Kidney epithelial cell (primary cell): ENCODE measurements at places on chromosomes 2 and 18. TPM values are rescaled to one million over a fixed set of nuclear protein-coding genes. Genes with fewer than 3 reads are reported as not detected.
A peak's percentile ranks its signal among the peaks of the same experiment; 100 is the strongest.

DNA sequence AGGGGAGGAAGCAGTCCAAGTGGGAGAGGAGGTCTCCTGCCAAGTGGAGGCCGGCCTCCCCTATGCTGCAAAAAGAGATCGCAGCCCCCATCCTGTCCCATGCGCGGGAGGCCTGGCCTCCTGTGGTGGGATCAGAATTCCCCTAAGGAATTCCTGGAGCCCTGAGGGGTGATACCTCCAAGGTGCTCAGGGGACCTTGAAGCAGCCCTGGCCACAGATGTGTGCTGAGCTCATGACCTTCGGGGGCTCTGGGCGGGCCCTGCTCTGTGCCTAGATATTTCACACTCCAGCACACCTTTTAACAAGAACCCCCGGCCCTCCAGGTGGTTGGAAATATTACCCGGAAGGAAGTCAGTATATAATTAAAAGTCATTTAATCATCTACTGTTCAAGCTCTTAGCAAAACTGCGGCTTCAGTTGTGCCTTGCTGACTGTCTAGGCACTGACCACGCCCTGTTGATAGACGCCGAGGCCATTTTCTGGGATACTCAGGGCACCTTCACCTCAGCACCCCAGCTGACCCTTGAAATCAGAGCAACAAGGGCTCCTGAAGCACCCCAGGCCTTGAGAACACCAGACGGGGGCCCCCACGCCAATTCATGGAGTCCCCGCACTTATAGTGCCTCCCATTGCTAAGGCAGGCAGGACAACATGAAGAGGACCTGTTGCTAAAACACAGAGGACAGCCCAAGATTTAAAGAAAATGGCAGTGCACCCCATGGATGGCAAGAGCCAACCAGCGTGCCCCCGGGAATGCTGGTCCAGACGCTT, 119.1 kb downstream of the NDUFA10 start:
- no peak for DNase-seq

- DNase-seq, result no peak
Observed at GRCh38 chr2:50691513-50691912, 340.4 kb downstream of the NRXN1 start.

GRCh38 chr2:227513113-227513512, 41.2 kb downstream of the AGFG1 start:
- DNase-seq, result no peak

DNA sequence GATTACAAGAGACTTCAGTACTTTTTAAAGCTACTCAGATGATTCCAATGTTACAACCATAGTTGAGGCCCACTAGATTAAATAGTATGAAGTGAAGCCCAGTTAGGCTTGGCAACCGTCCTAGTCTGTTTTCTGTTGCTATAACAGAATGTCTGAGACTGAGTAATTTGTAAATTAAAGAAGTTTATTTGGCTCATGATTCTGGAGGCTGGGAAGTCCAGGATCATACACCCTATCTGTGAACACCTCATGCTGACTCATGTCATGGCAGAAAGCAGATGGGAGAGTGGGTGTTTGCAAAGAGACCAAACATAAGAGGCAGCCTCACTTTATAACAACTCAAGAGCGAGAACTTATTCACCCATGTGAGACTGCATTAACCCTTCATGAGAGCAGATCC, 63.1 kb downstream of the CCDC150 start:
- DNase-seq, result no peak

STK11IP gene
- total RNA-seq, result 22.2 and 33.8 TPM in 2 replicates

DNA sequence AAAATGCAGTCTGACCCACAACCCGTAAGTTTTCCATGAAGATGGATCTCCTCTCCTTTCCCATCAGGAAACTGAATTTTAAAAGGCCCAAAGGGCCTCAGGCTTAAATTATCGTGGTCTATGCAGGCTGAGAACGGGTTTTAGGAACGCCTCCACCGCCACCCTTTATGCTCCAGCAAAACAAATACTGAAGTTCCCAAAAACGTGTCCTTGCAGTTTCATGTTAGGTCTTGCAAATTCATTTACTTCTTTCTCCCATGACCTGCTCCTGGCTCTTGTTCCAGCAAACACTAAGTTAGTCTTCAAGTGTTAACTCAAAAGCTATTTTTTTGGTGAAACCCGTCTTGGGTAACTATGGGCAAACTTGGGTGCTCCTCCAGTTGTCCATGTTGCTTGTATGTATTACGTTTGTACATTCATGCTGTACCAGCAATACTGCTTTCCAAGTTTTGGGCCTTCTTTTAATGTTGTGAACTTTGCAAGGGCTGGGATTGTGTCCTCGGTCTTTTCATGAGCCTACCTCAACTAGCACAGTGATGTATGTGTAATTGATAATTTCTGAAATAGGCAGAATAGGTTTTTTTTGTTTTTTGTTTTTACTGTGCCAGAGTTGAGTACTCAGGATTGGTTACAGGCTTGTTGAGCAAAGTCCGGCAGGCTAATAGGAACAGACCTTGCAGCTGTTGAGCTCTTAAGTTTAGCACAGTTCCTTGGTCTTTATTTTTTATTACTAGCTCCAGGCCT, 1.8 kb upstream of the RNF149 start:
- DNase-seq, result no peak

SATB2 gene
- total RNA-seq, result 5.3 and 5.5 TPM in 2 replicates

DNA sequence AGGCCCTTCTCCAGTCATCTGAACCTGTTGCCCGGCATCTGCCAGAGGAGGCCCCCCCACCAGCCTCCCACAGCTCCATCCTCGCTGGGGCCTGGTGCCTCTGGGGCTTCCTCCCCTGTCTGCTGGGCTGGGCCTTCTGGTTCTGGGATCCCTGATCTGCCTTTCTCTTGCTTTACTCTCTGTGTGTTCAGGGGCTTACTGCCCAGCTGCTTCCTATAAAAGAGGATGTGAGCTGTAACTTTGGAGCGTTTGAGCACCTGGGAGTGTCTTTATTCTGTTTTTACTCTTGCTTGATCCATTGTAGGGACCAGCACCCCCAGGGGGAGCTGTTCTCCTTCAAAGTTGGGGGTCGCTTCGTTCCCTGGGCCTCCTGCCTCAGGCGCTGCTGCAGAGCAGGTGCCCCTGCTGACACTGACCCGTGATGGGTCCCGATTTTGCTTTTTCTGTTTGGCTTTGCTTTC, 23.1 kb upstream of the FAHD2A start:
- no peak for DNase-seq

CELF4 gene
- total RNA-seq, result 0.34 TPM in 1 of 2 replicates, not detected in the other

GRCh38 chr2:20509770-20510490, 63.1 kb downstream of the RHOB start:
- DNase-seq, result peak; percentile 61

AFF3 gene
- 13.9 and 16.0 TPM in 2 replicates for total RNA-seq

CNDP1 gene
- total RNA-seq, result not detected in 2 replicates

GRCh38 chr18:55272510-55273243, 313.4 kb upstream of the CCDC68 start:
- no peak for DNase-seq

GRCh38 chr2:35821675-35822074, 533.9 kb upstream of the CRIM1 start:
- no peak for DNase-seq

- DNase-seq, result no peak
Observed at GRCh38 chr2:206225435-206226232, 48.8 kb upstream of the ZDBF2 start.

DNA sequence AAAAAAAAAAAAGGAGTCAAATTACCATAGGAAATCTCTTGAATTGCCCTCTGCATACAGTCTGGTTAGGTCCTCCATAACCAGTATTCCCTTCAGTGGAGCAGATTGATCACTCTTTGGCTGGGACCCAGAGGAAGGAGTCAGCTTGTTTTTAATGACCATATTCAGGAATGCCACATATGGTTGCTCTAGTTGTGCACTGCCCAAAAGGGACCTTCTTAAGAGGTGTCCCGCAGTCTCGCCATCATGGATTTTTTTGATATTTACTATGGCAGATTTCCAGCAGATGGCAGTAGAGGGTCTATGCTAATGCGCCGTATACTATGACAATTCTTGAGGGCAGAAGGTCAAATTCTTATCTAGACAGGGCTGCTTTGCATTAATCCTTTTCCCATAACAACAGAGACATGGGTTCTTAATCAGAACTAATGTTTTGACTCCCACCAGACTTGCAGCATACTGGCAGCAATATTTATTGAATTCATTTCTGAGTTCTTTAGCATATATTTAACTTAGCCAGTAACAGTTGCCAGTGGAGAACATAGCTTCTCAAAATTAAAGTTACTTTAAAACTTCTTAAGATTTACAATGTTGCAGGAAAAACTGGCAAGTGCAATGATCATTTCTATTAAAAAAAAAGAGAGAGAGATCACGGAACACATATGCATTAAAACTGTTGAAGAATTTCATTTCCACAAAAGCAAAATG, 31.8 kb upstream of the INPP4A start:
- DNase-seq, result peak; percentile 10

TRIM43 gene
- total RNA-seq, result not detected in 2 replicates

- no peak for DNase-seq
Observed at GRCh38 chr18:67043276-67043675, 439.4 kb upstream of the CDH19 start.

DNA sequence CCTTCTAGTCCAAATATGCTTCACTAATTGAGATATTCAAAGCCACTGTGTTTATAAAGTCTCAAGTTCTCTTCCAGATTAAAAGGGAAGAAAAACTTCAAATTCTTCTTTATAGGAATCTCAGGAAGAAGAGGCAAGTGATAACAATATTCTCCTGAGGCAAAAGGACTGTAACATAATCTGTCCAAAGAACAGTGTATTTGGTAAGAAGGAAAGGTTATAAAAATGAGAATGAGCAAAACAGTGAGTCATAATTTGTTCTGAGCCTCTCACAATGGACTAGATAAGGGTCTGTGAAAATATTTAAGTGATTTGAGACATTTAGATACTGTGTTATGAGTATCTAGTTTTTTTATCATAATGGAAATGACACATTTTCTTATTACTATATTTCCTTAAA, 44.3 kb downstream of the SNRPD1 start:
- no peak for DNase-seq

DNA sequence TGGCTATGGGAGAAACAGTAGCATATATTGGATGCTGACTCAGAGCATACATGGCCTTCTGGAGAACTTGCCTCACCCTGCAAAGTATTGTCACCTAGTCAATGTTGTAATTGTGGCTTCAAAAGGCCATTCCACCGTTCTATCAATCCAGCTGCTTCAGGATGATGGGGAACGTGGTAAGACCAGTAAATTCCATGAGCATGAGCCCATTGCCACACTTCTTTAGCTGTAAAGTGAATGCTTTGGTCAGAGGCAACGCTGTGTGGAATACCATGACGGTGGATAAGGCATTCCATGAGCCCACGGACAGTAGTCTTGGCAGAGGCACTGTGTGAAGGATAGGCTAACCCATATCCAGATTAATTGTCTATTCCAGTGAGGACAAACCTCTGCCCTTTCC, 1300.1 kb upstream of the ACVR2A start:
- no peak for DNase-seq
